ENCODE measurements at places on chromosomes 7 and 10.
A peak's percentile ranks its signal among the peaks of the same experiment; 100 is the strongest.

DNA sequence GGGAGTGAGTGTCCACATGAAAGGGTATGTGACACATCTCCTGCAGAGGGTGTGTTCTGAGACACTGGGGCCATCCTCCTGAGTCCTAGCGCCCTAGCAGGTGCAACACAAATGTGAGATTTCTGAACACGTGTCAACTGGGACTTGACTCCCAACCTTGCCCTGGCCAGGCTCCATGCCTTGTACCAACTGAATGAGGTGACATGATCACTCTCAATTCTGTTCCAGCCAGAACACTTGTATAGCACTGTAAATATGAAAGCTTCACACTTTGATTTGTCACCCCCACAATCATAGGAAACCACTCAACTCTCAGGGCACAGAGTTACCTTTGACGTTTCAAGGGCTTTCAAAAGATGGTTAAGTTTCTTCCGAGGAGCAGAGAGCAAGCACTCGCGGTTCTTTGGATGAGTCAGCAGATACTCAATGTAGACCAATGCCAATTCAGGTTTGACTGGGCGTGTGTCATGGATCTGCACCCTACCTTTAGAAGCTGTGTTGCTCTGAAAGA lies 48.6 kb downstream of the NCAPG2 start:
- DNase-seq: no peak

- DNase-seq: no peak
Observed at GRCh38 chr7:110759069-110759468, 331.9 kb upstream of the LRRN3 start.

DNA sequence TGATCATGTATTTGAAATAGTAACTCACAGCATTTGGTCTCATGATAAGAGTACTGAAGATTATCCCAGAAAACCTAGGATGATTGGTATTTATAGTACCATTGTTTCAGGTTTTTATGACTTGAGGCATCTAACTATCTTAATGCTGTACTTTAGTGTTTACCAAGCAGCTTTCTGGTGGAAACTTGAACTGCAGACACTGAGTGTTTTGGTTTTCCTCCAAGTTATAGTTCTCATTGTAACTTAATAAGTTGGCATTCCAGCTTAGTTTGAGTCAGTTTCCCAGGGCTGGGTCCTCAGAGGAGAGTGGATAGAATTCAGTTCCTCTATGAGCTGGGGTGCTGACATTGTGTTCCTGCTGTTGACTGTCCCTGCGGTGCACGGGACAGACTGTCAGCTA lies 50.4 kb downstream of the SEC23IP start:
- no peak for DNase-seq

GRCh38 chr7:33719059-33719581 lies 186.2 kb upstream of the BMPER start:
- no peak for DNase-seq

- DNase-seq: no peak
Observed at GRCh38 chr7:54967377-54967776, 51.4 kb upstream of the EGFR start.

- DNase-seq: no peak
Observed at GRCh38 chr7:20085086-20085485, 132.1 kb downstream of the MACC1 start.

GRCh38 chr7:73842067-73842976 lies at the start of gene METTL27:
Gene METTL27 (minus strand): TSS chr7:73842516. CDS start chr7:73842140, 376 bp downstream.
- peak; percentile 95 for DNase-seq

DNA sequence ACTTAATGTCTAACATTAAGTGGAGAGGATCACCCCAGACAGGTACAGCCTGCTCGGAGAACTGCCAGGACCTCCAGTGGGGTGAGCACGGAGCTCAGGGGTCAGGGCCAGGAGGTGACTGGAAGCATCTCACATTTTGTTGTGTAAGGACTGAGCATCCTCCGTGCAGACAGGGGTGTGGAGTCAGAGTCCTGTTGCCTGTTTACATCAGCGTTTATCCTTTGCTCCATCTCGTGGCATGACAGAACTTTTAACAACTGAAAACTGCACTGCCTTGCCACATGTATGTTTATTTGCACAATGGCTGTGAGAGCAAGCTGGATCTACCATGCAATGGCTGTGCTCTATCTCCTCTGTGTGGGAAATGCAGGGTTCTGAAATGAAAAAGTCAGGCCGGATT lies 175.4 kb upstream of the AKR1E2 start:
- no peak for DNase-seq

- no peak for DNase-seq
Observed at GRCh38 chr10:88920198-88920597, 32.4 kb downstream of the ACTA2 start.

DNA sequence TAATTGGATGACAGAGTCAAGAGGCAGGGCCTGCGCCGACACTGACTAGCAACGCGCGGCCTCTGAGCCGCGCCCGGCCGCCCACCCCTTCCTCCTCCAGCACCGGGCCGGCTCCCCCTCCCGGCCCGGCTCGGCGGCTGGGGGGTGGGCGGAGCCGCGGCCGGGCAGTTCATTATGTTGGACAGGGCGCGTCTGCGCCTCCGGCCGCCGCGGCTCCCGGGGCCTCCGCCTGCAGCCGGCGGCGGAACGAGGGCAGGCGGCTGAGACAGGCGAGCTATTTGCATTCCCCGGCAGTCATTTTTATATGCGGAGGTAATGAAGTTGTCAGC lies 106.7 kb downstream of the SNX10 start:
- no peak for DNase-seq

- DNase-seq: no peak
Observed at GRCh38 chr7:114630201-114630990, 215.8 kb downstream of the FOXP2 start.

DNA sequence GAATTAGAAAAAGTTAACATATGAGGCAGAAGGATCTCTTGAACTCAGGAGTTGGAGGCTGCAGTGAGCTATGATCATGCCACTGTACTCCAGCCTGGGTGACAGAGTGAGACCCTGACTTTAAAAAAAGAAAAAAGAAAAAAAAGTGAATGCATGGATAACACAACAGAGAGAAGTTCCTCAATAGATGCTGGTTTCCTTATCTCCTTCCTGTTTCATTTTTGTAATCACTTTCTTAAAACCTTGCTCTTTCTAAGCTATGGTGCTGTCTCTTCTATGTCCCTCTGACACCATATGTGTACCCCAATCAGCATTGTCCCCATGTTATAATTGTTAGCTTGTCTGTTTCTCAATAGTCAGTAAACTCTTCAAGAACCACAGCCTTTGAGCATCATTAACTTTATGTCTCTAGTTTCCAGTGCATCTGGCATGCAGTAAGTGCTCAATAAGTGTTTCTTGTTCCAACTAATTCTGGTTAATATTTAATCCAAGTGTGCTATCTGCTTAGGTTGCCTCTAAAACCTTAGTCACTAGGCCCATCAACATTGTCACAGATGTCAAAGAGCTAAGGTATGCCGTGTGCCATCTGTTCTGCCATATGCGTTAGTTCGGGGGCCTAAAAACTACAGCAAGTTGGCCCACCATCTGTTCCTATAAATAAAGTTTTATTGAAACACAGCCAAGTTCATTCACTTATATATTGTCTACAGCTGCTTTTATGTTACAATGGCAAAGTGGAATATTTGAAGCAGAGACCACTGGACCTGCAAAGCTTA lies 36.2 kb downstream of the MPP7 start:
- DNase-seq: no peak

- DNase-seq: no peak
Observed at GRCh38 chr10:118557946-118558345, 37.5 kb downstream of the PRLHR start.

Measured in hematopoietic multipotent progenitor cell treated with erythropoietin and hydrocortisone succinate and interleukin-3 and kit ligand, for 15 days (in vitro differentiated cells).